ENCODE measurements at places on chromosomes 6 and 20.
A peak's percentile ranks its signal among the peaks of the same experiment; 100 is the strongest.

DNA sequence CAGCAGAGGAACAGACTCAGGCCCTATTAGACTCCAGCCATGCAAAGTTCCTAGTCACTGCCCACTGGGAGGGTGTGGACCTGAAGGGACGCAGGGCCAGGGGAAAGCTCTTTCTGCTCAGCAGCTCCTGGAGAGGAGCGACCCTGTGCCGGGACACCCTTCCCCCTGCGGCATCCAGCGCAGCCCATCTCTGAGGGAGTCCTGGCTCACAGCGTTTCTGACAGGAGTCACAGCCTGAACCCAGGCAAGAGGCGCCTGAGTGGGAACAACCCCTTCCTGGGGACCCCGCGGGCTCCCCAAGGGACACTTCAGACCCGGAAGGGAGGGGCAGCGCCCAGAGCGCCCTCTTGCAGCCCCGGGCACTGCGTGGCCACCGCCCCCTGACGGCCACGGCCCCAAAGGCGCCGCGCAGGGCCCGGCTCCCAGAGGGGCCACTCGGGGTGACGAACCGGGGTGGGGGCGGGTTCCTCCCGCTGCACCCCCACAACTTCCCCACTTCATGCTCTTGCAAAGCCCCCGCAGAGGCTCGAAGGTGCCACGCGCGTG lies 862 bp downstream of the UCKL1 start:
- DNase-seq, result no peak

GRCh38 chr6:27582928-27583725 lies 110.2 kb upstream of the ZNF184 start:
- no peak for DNase-seq

- no peak for DNase-seq
Observed at GRCh38 chr6:46538800-46539480, 47.7 kb upstream of the RCAN2 start.

DNA sequence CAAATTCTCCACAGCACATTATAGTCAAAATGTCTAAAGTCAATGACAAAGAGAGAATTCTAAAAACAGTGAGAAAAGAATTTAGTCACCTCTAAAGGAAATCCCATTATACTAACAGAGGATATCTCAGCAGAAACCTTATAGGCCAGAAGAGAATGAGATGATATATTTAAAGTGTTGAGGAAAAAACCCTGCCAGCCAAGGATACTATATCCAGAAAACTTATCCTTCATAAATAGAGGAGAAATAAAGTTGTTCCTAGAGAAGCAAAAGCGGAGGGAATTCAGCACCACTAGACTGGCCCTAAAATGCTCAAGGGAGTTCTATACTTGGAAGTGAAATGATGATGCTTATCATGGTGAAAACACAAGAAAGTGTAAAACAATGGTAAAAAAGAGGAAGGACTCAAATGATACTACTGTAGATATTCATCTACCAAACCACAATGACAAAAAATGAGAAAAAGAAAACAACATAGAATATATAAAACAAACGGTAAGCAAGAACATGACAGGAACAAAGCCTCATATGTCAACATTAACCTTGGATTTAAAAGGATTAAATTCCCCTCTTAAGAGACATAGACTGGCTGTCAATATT lies 16.7 kb downstream of the GPRC6A start:
- DNase-seq, result no peak

DNA sequence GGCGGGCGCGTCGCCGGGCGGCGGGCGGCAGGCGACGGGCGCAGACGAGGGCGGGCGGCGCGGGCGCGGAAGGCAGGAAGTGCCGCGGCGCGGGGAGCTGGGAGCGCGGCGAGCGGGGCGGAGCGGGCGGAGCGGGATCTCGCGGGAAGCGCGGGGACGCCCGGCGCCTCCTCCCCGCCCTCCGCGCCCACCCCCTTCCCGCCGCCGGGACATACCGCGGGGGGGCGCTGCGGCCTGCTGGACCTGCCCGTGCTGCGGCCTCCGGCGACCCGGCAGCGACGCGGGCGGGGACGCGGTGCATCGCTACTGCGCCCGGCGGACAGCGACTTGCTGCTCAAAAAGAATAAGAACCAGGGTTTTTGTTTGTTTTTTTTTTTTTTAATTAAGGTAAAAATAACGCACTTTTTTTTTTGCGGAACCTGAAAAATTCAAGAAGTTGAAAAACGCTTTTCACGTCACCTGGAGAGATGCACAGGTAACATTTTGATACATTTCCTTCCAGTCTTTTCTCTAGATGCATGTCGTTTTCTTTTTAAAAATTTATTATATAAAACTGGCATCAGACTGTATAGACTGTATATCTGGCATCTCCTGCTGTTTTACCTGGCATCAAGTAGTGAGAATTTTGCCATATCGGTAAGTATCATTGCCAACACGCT lies at the start of gene CENPB:
Gene CENPB, minus strand, starts transcription at position 76 of the 659 bp plus-strand sequence. CDS start 257 bp downstream, outside the sequence.
- peak; percentile 94 for DNase-seq

- DNase-seq, result no peak
Observed at GRCh38 chr6:51468704-51469103, 618.7 kb downstream of the PKHD1 start.

DNA sequence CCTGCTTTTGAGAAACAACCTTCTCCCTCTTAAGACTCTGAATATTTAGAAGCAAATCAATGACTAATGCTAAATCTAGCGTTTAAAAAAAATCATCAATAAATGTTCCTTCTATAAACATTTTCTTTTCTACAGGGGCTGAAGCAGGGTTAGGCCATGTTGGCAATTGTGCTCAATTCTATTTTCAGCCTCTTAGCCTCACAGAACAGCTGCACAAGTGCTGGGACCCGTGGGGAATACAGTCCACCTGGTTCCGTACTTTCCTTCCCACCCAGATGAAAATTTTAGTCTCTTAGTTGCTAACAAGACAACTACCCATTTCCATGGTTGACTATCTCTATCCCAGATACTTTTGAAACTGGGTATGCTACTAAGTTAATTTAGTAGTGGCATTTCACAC lies 138.6 kb downstream of the RPS12 start:
- DNase-seq, result no peak

GRCh38 chr6:40042232-40042631 lies 108.0 kb upstream of the MOCS1 start:
- DNase-seq, result no peak

GRCh38 chr20:21515300-21516179 lies 1.7 kb upstream of the NKX2-2 start:
- no peak for DNase-seq

GRCh38 chr6:62614442-62614841 lies 328.4 kb upstream of the KHDRBS2 start:
- no peak for DNase-seq

DNA sequence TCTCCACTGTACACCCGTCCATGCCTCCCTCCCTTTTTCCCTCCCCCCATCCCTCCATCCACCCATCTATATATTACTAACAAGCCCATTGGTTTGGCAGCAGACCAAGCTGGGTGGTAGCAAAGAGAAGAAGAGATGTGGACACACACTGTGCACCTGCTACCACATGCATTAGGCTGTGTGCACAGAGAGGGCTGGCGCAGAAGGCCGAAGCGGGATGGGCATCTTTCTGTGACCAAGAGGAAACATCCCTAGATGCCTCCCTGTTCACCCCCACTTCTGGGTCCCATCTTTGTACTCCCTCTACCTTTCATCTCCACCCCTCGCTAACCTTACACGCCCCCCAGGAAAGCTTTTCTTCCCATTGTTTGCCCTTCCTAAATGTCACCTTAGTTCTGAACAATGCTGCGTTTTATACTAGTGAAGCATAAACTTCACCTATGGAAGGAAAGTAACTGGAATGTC lies 64.9 kb upstream of the AFDN start:
- no peak for DNase-seq

DNA sequence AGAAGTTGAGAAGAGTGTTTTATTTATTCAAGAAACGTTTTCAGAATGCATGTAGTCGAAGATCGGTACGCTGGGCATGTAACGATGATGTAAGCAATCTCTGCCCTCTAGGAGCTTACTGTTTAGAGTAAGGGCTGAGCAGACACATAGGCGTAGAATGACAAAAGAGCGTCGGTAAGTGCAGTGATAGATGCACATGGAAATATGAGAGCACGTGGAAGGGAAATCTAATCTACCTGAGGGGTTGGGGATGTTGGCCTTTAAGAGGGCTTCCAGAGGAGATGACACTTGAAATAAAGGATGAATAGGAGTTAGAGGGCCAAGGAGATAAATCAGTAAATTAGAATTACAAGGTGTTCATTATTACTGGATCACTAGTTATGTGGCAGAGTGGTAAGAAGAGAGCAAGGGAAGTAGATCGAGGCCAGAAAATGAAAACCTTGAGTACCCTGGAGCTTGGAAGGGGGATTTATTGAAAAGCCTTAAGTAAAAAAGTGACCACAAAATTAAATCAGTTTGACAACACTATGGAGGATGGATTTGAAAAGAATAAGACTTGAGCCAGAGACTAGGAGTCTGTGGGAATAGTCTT lies 782 bp downstream of the TRMT11 start:
- no peak for DNase-seq

DNA sequence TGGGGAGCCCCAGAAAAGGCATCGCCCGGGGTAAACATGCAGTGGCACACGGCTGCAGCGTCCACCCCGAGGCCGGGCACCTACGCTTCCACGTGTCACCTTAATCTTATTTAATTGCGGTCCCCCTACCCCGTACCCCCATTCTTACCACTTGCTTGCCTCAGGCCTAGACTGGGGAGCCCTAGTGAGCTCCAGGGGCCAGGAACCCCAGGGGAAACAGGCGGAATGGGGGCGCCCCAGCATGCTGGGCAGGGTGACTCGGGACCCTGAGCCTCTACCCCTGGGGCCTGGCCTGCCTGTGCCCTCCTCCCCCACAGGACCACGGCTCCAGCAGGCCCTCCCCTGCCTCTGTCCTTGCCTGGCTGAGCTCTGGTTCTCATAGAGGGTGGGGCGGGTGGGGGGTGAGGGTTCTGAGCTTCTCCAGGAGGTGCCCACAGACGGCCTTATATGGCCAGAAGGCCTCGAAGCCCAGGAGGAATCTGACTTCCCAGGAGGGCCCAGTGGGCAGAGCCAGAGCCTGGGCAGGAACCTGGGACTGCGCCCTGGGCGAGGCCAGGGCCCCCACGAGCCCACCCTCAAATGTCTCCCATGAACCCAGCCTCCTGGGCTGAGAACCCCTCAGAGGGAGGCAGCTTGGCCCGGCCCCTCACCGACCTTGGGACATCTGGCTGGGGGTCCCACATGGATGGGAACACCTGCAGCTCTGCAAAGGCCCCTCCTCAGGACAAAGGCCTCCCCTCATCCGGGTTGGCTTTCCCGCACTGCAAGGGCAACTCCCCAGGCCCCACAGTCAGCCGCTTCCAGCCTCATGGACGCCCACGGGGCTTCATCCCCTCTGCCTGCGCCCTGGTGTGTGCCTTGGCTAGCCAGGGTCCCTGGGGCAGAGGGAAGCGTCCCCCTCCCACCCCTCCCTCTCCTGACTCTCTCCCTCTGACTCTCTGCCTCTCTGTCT lies 5.2 kb upstream of the LAMA5 start:
- no peak for DNase-seq

GRCh38 chr6:129317931-129318820 lies 391.8 kb downstream of the ARHGAP18 start:
- DNase-seq, result no peak

DNA sequence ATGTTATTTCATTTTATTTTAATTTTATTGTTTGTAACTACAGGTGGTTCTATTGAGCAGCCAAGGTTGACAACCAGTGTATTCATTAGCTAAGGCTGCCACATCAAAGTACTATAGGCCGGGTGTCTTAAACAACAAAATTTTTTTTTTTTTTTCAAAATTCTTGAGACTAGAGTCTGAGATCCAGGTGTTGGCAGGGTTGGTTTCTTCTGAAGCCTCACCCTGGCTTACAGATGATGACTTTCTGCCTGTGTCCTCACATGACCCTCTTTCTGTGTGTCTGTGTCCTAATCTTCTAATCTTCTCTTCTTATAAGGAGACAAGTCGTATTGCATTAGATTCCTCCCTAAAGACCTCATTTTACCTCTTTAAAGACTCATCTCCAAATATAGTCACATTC lies 208.4 kb downstream of the MANEA start:
- no peak for DNase-seq

DNA sequence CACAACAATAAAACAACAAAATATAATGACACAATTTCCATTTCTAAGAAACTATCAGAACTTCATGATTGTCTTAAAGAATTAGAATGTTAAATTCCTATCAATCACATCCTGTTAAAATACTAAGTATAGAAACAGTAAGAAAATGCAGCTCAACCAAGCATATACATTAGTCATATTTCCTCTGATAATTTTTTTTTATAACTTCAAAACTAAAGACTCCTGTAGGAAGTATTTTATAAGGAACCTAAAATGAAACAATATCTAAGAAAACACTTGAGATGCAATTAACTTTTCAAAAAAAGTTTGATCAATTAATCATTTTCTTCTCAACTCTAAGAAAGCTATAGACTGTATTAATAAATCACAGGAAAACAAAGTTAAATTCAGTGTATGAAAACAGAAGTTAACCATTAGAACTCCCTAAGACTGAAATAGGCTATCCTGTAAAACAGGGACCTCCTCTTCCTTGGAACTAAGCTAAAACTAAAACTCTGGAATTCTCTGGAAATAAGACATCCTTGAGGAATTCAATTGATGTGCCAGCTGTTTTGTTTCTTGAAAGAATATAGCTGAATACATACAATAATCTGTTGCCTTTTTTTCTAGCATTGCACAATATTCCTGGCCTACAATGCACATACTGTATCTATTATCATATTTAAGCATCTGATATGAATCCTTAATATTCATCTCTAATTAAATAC lies 19.8 kb downstream of the FKBP5 start:
- DNase-seq, result no peak

DNA sequence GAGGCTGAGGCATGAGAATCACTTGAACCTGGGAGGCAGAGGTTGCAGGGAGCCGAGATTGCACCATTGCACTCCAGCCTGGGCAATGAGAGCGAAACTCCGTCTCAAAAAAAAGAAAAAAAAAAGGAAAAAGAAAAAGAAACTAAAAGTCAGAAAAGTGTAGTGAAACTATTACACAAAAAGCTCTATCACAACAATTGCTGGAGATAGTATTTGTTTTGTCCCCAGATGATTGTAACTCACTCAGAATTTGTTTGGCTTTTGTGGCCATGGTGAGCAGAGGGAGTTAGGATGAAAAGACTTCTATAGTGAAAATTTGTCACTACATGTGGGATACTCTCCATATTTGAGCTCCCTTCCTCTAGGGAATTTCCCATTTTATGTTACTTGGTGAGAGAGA lies 5.2 kb upstream of the GOPC start:
- no peak for DNase-seq

DNA sequence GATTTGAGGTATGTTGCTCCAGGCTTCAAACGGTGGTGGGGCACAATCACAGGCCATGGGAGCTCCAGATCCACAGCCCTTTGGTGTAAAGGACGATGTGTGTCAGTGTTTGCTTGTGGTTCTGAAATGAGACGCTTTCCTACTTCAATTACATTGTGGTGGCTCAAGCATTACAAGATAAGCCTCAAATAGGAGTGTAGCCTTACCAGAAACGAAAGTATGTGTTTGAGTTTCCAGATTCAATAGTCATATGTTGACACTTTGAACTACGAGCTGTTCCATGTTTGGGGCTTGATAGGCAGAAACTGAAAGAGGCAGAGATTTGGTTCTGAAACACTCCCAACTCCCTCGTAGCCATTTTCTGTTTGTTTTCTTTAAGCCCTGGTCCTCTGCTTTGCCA lies 187.1 kb downstream of the MYLK4 start:
- no peak for DNase-seq

Measured in psoas muscle (tissue), 8 donors.